ENCODE measurements at places on chromosomes 7 and 10.

GRCh38 chr10:130764651-130765050, 546.9 kb downstream of the TCERG1L start:
- DNase-seq = no peak

DNA sequence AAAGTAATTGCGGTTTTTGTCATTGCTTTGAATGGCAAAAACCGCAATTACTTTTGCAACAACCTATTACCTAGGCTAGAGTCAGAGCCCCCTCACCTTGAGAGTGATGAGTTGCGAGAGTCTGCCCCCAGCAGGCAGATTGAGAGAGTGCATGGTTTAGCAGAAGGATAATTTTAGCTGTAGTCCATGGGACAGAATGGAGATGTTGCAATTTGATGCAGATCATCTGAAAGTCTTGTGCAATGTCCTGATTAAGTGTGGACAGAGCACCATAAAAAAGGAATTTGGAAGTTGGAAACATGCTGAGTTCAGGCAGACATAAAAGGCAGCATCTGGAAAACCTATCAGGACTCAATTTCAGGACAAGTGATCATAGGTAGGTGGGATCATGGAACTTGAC, 48.7 kb downstream of the GPR141 start:
- DNase-seq = no peak

DNA sequence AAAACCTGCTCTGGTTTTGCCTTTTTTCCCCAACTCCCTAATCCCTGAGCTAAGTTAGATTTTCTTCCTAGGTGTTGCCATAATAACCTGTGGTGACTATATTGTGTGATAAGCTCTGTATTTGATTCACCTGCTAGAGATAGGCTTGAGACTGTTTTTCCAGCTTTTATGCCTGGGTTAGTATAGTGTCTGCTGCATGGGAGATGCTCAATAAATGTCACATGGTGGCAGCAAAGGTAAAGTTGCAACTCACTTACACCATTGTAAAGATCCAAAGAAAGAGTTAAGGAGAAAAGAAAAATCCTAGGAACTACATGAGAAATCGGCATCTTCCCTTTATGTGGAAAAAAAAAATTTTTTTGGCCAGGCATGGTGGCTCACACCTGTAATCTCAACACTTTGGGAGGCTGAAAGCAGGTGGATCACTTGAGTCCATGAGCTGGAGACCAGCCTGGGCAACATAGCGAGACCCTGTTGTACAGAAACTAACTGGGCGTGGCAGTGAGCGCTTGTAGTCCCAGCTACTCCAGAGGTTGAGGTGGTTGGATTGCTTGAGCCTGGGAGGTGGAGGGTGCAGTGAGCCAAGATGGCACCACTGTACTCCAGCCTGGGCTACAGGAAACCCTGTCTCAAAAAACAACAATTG, 3.7 kb downstream of the CCNJ start:
- DNase-seq = no peak

- no peak for DNase-seq
These were observed 4.0 kb downstream of the PTEN start for GRCh38 chr10:87867453-87867852.

- no peak for DNase-seq
These were observed 102.7 kb upstream of the FAM13C start for GRCh38 chr10:59465088-59465487.

GRCh38 chr7:106480161-106480579, 180.8 kb downstream of the CCDC71L start:
- no peak for DNase-seq

DNA sequence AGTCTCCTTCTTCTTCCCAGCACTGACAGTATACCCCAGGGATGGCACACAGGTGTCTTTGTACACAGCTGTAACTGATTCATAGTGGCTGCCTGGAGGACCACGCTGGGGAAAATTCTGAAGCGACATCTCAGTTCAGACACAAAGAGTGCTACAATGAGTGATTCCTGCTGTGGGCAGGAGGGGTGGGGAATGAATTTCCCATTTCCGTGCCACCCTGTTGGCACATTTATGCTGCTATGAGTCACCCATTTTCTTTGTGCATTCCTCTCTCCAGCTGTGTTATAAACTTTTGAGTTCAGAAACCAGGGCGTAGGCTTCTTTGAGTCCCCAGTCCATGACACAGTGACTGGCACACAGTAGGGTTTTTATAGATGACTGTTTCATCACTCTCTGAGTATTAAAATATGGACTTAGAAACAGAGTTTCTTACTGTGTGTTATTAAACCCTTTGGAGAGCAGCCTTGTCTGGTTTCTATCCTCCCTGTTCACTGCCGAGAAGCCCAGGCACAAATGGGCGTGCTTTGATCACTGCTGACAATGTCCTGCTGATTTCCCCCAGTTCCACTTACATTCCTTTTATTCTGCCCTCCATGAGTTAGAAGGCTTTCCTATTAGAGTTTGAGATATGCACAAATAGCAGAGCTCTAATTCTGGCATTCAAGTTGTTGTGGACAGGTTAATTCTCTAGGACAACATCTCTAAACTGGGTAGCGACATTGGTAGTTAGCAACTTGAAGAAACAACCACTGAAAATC, 24.0 kb upstream of the NPS start:
- DNase-seq = no peak

DNA sequence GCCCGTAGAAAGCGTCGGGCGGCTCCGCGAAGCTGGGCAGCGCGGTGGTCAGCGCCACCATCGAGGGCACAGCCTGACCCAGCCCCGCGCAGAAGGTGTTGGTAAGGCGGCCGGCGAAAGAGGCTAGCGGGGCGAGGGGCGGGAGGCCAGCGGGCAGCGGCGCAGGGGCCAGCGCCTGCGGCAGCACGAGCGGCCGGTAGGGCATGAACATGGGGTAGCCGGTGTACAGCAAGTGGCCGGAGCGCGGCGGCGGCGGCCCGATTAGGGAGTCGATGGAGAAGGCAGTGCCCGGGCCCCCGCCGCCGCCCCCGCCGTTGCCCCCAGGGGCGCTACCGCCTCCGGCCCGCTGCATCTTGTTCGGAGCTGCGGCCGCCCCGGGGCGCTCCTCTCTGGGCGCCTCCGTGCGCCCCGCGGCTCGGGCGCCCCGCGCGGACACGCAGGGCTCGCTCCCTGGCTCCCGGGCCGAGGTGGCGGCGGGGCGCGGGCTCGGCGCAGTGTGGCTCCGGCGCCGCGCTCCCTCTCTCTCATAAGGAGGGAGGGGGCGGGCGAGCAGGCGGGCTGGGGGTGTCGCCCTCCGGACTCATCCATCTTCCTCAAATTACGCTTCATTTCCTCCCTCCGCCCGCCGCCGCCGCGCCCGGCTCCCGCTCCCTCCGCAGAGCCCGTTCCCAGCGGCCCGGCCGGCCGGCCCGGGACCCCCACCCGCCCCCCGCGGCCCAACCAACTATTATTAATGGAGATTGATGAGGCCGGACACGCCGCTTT, at the start of gene GBX1:
Gene GBX1 (minus strand): TSS at position 498 of the 765 bp plus-strand sequence. CDS start 146 bp downstream, at position 352.
- no peak for DNase-seq

DNA sequence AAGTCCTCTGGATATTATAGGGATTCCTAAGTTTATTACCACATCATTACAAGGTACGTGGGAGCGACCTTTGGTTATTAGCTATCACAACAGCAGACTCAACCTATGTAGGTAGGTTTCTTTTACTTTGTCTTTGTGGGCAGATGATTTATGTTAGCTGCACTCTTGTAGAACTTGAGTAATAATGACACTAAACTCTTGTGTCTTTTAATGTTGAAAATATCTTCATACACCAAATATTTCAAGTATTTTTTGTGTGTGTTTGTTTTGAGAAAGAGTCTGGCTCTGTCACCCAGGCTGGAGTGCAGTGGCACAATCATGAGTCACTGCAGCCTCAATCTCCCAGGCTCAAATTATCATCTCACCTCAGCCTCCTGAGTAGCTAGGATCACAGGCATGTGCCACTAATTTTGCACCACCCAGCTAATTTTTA, 19.2 kb upstream of the SUPV3L1 start:
- DNase-seq = no peak

GRCh38 chr7:132646052-132646451, 69.8 kb upstream of the PLXNA4 start:
- no peak for DNase-seq

DNA sequence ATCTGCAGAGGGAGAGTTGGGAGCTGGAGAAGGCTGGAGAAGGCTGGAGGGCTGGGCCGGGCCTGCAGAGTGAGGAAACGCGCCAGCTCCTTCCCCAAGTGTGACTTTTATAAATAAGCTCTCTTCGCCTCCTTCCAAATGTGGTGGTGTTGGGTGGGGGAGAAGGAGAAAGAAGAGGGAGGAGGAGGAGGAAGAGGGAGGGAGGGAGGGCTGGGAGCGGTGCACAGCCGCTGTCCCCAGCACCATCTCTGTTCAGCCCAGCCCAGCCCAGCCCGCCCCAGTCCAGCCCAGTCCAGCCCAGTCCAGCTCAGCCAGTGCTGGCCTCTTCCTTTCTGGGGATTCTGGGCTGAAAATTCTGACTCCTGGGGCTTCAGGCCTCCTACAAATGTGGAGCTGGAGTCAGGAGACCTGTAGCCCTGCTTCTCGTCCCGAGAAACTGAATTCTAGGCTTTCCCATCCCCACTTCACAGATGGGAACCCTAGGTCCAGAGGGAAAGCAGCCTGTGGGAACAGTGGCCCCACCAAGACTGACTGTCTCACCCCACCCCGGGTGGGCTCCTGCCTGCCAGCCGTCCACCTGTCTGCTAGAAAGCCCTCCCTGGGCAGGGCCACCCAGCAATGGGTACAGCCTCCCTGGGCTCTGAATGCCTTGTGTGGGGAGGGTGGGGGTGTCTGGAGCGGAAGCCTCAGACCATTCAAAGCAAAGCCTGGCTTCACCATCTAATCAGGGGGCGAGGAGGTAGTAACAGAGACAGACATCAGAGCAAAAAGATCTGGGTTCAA, 2.3 kb downstream of the STX1A start:
- DNase-seq = no peak

Measured in stimulated activated CD8-positive, alpha-beta memory T cell treated with anti-CD3 and anti-CD28 coated beads, Interleukin-15, amount 100 ng/mL, for 48 hours (primary cell).